Right kidney (tissue), 9 donors: ENCODE measurements at places on chromosomes 2 and 18.

- DNase-seq = no peak
Observed at GRCh38 chr18:46867367-46868143, 49.8 kb downstream of the PIAS2 start.

- DNase-seq = no peak
Observed at GRCh38 chr2:109719871-109720270, 74.2 kb upstream of the RGPD5 start.

DNA sequence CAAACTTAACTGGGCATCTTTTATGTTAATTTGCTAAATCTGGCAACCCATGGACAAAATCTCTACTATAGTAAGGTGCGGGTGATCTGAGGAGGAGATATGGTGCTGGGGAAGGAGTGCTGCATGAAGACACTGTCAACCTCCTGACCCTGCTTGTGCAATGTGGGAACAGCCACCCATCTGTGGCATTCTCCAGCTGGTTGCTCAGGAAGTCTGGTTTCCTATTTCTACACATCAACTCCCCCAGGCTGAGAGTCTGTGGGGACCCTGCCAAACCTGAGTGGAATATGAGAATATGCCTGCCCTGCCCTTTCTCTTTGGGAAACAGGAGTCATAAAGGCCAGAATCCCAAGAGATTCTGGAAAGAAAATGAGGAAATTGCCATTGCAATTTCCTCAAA, 60.1 kb upstream of the PAX3 start:
- no peak for DNase-seq

DNA sequence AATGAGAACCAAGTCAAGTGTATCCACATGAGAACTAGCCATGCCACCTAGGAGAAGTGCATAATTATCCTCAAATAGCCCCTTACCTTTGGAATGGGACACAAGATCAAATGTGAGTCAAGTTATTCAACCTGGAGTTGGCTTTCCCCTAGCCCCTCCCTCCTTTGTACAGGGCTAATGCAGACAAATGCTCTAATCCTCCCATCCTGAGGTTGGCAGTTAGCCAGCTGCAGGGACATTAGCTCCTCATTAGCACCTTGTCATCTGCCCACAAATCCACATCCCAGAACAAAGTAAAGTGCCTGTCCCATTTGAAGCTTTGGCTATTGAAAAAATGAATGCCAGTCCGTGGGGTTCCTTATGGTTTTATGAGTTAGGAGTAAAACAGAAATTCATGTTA, 294.1 kb upstream of the FANCL start:
- no peak for DNase-seq

- DNase-seq = no peak
Observed at GRCh38 chr2:233060501-233060979, 398 bp downstream of the INPP5D start.

DNA sequence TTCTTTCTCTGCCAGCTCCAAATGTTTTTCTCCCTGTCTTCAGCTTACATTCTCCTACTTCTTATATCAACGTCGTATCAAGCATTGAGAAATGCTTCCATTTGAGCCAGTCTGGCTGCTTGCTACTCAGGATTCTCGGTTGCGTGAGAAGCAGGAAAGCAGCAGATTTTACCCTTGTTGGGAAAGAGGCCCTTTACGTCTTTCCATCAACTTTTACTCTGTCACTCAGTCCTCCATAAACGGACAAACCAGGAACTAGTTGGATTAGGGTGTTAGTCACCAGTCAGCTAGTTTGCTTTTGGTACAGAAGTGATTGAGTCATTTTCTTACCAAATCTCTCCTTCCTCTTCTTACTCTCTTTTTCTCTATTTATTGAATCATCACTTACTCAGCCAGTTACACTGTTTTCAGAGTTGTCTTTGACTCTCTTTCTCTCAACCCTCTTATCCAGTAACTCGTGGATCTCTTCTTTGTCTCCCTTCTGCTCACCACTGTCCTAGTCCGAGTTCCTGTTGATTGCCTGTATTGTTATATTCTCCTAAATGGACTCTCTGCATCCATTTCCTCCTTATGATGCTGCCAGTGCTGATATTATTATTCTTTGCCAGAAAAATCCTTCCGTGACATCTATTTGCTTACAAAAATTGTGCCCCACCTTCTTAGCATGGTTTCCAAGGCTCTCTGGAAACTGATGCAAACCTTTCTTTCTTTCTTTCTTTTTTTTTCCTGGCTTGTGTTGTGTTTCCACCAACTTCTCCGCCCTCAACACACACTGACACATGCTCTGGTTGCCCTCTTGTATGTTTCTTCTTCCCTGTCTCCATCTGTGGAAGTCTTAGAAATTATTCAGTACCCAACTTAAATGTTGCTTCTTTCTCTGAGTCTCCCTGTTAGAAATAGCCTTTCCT, 61.5 kb downstream of the VRK2 start:
- DNase-seq = no peak

DNA sequence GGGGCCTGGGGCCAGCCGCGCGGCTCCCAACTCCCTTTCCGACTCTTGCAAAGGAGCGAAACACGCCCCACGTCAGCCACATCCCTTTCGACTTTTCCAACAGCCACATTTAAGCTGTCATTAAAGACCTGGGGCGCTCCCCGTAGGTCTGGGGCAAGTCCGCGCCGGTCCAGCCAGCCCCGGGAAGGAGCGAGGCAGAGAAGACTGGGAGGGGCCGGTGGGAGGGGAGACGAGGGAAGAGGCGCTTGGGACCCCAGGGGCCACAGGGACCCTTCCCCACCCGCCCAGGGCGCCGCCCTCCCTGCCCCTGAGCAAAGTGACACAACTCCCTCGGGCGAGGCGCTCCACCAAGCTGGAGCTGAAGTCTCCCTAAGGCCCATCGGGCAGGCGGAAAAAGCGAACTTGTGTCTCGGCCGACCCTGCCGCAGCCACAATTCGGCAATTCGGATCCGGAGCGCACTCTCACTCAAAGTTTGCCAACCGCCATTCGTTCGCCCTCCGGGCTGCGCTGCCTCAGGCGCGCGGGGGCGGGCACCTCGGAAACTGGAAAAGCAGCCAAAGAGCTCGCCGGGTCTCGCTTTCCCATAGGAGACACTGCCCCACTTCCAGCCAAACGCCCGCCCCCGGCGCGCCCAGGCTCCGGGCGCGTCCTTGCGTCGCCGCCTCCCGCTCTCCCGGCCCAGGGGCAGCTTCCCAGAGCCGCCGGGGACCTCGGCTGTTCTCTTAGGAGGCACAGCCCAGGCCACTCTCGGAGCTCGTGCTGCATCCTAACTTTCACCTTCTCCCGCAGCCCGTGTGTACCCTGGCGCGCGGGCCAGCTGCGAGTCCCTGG, 1.1 kb upstream of the KCTD1 start:
- DNase-seq = peak; percentile 91

DNA sequence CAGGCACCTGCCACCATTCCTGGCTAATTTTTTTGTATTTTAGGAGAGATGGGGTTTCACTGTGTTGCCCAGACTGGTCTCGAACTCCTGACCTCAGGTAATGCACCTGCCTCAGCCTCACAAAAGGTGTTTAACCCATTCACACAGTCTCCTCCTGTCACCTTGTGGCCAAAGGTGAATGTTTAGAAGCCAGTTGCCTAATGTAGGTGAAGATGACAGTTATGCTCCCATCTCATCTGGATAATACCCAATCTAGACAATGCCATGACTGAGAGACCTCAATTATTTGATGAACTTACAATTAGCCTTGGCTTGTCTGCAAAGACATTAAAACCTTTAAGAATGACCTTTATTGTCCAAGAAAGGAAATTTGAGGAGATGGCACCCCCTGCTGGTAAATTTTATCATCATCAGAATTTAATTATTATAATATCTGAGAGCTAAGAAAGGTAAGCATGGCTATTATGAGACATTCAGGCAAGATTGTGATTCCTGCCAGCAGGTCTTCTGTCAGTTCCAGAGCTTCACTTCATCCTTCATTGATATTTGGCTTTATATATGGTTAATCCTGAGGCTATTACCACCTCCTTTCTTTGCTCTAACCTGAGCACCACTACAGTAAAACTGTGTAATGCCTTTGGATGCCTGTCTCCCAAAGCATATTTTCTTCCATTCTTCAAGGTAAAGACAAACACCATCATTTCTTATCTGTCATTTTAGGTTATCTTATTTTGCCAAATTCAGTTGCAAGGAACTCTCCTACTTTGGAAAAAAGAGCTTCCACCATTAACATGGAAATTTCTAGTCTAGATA, 117.6 kb downstream of the FAM124B start:
- peak; percentile 46 for DNase-seq

DNA sequence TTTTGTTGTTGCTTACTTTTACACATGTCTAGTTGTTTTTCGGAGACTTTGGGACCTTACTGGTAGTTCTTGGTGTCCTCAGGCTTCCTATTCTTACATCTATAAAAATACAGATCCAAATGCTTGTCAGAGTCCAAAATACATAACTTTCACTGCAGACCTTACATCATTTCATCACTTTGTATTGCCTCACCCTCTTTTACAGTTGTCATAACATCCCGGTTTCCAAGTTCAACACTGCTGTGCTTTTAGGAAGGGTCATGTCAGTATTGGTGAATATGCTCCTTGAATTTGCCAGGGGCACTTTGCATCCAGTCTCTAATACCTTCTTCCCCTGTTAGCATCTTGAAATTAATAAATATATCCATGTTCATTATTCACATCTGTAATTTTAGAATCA, 518.2 kb upstream of the RAB12 start:
- DNase-seq = no peak

DNA sequence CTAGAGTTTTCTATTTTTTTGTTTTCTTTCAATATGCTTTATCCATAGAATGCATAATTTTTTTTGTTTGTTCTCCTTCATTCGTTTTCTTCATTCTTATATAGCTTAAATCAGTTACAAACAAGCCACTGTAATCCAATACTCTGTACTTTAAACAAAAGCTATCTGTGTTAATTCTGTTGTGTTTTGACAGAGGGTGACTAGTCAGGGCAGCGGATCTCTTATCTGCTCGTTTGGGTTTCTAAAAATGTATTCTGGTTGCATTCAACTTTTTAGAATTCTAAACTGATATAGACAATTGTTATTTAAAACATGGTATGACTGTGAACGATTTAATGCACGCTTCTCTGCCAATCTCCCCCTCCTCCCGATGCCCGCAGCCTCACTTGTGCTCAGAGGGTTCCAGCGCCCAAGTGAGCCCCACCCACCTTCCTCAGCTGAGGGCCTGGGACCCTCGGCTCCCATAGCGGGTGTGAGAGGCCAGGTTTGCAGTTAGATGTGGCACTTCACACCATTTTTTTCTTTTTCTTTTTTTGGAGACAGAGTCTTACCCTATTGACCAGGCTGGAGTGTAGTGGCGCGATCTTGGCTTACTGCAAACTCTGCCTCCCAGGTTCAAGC, 44.1 kb downstream of the NCK2 start:
- DNase-seq = no peak

DNA sequence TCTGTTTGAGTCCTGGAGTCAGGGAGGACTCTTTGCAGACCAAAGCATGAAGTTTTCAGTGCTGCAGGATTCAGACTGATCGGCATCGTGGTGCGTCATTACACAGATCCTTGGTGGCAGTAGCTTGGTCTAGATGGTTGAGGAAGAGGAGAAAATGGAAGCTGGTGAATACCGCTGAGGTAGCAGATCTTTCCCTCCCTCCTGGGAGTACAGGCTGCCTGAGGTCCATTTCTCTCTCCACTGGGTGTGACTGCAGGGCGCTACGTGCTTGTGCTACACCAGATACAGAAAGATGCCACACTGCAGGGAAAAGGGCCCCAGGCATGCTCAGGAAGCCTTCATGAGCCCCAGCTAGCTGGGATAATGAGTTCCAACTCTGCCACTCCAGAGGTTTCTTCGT, 3.3 kb upstream of the CNDP1 start:
- DNase-seq = no peak

DNA sequence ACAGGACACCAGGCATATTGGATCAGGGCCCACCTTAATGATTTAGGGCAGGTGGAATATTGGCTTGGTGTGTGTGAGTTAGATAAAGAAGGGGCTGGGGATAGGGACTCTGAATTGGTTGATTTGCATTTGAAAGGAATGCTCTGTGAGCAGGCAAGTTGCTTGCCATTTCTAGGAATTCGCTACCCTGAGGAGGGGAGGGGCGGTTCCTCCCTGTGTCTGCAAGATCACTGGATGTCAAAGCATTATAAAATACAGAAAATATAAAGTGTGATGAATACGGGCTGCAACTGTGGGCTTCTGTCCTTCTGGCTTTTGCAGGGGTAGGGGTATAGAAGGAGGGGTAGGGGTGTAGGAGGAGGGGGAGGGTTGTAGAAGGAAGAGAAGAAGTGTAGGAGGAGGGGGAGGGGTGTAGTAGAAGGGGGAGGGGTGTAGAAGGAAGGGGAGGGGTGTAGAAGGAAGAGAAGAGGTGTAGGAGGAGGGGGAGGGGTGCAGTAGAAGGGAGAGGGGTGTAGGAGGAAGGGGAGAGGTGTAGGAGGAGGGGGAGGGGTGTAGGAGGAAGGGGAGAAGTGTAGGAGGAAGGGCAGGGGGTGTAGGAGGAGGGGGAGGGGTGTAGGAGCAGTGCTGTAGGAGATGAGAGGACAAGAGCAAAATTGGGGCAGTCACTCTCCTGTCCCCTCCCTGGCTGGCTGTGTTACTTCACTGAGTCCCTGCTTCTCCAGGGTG, 238.0 kb upstream of the COPS8 start:
- DNase-seq = no peak

- DNase-seq = no peak
Observed at GRCh38 chr2:235043762-235044500, 92.1 kb downstream of the SH3BP4 start.

GRCh38 chr2:40725950-40726349, 274.1 kb upstream of the SLC8A1 start:
- no peak for DNase-seq

DNA sequence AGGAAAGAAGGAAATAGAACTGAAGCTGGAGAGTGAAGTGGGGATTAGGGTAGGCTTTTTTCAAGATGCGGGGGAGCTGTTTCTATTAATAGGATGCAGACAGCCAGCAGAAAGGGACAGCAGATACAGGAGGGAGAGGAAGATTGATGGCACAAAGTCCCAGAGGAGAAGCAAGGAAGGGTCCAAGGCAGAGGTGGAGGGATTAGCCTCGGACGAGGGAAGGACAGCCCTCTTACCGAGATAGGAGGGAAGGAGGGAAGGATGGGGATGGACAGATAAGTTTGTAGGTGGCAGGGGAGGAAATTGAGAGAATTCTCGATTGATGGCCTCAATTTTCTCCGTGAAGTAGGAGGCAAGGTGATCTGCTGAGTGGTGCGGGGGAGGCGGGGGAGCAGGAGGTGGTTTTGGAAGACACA, 317.4 kb downstream of the AGPS start:
- no peak for DNase-seq

- no peak for DNase-seq
Observed at GRCh38 chr2:237254911-237255578, 158.9 kb downstream of the COL6A3 start.

DNA sequence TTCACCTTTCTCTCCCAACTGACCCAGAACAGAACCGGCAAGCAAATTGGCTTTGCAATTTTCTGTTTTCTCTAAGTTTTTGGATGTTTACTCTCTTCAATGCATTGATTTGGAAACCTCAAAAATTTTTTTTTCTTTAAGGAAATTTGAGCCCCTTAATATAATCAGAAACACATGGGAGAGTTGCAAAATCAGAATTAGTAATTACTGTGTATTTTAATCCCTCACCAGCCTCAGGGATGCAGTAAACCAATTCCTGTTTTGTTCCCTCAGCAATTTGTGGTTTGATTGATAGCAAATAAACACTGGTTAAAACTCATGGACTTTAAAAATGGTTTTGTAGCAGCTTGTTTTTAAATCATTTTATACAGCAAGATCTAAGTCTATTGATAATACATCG, 281.5 kb downstream of the NEDD4L start:
- no peak for DNase-seq
